Activated CD4-positive, alpha-beta memory T cell treated with anti-CD3 and anti-CD28 coated beads for 36 hours (primary cell): ENCODE measurements at places on chromosomes 3 and 15. TPM values are rescaled to one million over a fixed set of nuclear protein-coding genes. Genes with fewer than 3 reads are reported as not detected.

Gene FILIP1L
- 0.10 TPM for total RNA-seq

Gene IP6K1
- 29.3 TPM for total RNA-seq

DNA sequence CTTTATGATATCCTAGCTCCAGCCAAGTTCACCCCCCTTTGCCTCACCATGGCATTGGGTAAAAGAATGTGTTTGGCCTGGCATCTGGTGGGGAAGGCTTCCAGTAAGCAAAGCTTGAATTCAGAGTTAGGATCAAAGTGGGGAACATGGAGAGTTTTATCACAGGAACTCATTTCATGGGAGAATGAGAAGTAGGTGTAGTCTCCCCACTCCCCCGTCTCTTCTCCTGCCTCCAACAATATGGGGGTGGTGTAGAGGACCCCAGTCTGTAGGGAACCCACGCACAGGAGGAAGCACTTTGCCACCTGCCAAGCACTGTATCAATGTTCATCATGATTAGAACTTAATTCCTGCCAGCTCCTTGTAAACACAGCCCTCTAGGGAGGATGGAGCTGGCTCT is 200.5 kb downstream of the UACA start:
- no peak overlapping the region for H3K27ac ChIP-seq
- no peak overlapping the region for H3K4me3 ChIP-seq
- H3K36me3 ChIP-seq: no peaks in the 10 kb centered on the region
- peaks cover 9% of the 10 kb centered on the region for H3K4me1 ChIP-seq

DNA sequence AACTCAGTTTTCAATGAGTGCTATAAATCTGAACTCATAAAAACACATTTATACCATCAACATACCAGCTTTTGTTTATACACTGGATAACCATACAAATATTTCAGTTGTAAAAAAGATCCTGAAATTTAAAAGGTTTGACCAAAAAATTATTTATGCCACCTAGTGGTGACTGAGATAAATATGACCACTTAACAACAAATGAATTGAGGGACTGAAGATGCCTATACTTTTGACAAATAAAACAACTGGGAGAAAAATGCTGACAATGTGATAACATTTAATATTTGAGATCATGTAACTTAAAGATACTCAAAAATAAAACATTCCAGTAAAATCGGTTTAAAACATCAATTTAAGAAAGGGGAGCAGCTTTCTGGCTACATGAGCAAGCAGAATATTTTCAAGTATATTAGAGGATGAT is 30.4 kb downstream of the ATG3 start:
- H3K4me1 ChIP-seq: peaks cover 7% of the 10 kb centered on the region
- H3K4me3 ChIP-seq: no peak overlapping the region
- no peak overlapping the region for H3K27ac ChIP-seq
- peaks cover 18% of the 10 kb centered on the region for H3K36me3 ChIP-seq
- no peak for DNase-seq

DNA sequence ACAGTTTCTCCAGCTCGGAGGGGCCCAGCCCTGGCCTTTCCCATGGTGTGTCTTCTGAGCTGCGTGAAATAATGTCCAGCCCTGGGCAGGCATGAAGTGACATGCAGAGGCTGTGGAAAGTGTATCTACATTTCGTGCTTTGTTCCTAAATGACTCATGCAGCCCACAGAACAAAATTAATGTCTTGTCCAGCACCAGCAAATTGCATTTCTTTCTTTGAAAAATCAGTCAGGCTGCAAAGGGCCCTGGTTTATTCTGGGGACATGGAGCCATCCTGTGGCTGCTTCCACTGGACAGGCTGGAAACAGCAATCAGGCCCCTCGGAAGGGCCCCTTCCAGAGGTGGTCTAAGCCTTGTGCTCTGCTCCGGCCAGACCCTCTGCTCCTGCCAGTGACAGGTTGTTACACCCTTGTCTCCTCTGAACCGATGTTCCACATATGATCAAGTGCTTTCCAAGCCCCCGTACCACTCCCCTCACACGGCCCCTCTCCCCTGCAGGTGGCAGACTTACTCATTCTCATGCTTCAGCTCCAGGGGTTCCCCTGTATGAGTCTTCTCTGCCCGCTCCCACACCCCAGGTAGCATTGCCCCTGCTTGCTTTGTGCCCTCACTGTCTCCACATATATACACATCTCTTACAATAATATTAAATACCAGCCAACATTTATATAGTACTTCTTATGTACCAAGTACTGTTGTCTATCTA is 33.7 kb downstream of the CRYGS start:
- H3K36me3 ChIP-seq: no peaks in the 10 kb centered on the region
- peaks cover 2% of the 10 kb centered on the region for H3K27me3 ChIP-seq
- peak overlapping the region; percentile 61 for H3K27ac ChIP-seq
- H3K4me3 ChIP-seq: no peak overlapping the region

Gene FBXW12
- total RNA-seq: not detected

Gene PLA2G4F
- not detected for total RNA-seq
